ENCODE measurements at places on chromosomes 4 and X.
A peak's percentile ranks its signal among the peaks of the same experiment; 100 is the strongest.

GRCh38 chr4:109803924-109804571, 2.2 kb upstream of the CFI start:
- DNase-seq: no peak

- DNase-seq: no peak
These were observed 172.9 kb downstream of the KCNIP4 start for GRCh38 chr4:21775703-21776102.

DNA sequence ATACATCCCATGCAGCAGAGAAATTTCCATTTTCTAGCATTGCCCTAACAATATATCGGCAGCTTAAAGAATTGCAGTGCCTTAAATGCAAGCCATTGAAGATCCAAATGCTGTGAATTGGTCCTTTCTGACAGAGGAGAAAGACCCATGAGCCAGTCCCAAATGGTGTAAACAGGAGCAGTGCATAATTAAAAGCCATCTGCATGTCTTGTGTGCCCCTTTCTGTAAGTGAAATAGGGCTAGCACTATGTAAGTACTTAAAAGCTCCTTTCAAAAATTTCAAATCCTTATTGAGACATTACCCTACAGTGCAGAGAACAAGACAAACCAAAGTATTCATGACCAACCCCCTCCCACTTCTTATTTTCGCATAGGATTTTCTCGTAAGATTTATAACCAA, 108.7 kb upstream of the LCORL start:
- no peak for DNase-seq

GRCh38 chr4:183154701-183155391, 55.8 kb downstream of the WWC2 start:
- no peak for DNase-seq

DNA sequence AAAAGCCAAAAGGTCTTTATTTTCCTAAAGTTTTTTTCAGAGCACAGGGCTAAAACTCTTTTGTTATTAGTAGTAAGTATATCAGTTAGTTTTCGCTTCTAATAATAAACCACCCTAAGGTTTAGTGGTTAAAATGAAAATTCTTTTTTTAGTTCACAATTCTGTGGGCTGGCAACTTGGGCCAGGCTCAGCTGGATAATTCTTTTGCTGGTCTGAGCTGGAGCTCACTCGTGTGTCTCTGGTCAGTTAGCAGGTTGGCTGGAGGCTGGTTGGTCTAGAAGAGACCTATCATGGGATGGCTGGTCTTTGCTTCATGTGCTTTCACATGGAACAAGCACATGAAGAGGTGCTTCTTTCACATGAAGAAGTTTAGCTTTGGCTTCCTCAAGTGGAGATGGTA, 227.1 kb upstream of the LCORL start:
- DNase-seq: no peak

DNA sequence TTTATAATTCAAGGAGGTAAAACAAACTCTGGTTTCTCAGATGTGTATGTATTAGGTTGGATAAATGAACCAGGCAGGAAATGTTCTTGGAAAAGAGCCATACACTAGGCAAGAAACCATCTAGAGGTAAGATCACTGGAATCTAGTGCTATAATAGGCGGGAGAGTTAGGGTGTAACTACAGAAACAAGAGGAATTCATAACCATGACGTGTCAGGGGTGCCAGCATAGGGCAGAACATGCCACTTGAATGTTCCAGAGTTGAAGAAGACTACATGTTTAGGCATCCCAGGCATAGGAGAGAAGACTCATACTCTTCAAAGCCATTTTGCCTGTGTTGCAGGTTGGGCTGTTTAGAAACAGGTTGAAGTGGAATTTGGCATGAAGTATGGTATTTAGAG, 198.7 kb downstream of the CCNG2 start:
- no peak for DNase-seq

DNA sequence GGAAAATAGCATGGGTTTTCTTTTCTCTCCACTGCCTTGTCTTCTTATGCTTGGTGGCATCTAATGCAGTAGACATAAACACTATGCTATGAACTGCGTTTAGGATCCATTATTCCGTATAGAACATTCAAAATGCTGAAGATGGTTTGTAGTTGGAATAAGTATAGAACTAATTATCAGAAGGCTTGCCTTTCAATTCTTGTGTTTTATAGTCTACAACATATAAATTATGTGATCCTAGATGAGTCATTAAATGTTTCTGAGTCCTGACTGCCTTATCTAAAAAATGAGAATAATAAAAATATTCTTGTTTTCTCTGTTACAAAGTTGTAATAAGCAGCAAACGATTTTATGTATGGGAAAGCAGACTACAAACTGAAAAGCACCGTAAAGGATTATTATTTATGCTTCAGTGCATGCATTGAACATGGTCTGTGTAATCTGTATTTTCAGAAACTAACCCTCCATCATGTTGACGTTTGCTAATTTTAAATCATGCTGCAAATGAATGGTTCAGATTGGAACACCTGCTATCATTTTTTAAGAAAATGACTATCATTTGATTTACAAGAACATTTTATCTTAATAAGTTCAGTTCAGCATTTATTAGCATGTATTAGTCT, 335.9 kb upstream of the AADAT start:
- DNase-seq: no peak

GRCh38 chr4:100422894-100423293, 94.9 kb downstream of the EMCN start:
- DNase-seq: no peak

DNA sequence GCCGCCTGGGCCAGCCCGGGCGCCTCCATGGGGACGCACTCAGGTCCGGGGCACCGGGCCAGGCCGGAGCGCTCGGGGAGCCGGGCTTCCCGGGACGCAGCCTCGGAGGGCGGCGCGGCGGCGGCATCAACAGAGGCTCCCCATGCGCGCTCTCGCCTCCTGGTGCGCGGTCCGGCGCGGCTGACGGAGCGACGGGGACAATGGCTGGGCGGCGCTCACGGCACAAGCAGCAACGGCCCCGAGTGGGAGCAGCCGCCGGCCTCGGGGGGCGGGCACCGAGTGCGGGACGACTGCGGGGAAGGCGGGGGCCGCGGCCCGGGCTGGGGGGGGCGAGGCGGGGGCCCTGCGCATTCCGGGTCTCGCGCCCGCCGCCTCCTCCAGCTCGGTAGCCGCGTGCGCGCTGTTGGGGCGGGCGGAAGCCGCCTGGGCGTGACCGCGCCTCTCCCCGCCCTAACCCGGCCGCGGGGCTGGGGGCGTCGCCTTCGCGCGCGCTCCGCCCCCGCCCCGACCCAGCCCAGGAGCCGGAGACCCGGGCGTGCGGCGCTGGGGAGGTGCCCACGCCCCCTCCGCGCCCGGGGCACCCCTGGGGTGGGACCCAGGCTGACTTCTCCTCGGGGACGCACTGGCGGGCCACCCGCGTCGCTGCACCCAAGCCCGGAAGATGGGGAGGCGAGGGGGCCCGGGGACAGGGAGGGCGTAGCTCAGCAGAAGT, at the start of gene PRKX:
Gene PRKX, minus strand, starts transcription at position 425 of the 712 bp plus-strand sequence. Its CDS starts 396 bp downstream, at position 29.
- DNase-seq: peak; percentile 60

DNA sequence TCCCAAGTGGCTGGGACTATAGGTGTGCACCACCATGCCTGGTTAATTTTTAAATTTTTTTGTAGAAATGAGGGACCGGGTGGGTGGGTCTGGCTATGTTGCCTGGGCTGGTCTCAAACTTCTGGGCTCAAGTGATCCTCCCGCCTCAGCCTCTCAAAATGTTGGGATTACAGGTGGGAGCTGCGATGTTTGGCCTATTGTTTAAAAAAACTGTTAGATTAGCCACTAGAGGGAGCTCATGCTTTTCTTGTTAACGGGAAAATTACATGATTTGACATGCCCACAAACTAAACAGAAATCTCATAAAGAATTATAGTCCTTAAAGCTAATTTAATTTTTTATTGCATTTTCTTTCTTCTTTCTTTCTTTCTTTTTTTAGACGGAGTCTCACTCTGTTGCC, 5.0 kb upstream of the SDAD1 start:
- no peak for DNase-seq

DNA sequence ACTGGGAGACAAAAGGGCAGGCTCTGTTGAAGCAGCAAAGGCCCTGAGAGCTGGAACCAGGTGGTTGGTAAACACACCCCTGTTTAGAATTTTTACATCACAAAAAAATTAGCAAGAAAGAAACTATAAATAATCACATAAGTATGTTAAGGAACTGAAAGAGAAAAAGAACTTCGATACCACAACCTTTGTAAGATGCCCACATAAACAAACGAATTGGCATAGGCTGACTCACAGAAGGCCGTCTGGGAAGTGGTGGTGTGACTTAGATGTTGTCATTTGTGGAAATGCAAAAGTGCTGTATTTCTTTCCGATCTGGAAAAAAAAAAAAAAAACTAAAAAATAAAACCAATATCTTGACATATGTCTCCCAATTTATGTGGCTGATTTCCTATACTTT, 235.1 kb downstream of the USP46 start:
- no peak for DNase-seq

GRCh38 chrX:153807976-153808375, 13.5 kb downstream of the SSR4 start:
- DNase-seq: no peak

- DNase-seq: no peak
These were observed 209.8 kb downstream of the CRLF2 start for GRCh38 chrX:1002611-1003010.

- no peak for DNase-seq
These were observed 443.3 kb upstream of the FAT1 start for GRCh38 chr4:187166886-187167512.

- no peak for DNase-seq
These were observed 204.9 kb downstream of the GBA3 start for GRCh38 chr4:22897520-22898108.

- DNase-seq: no peak
These were observed 133.1 kb downstream of the KDR start for GRCh38 chr4:54992266-54992665.

DNA sequence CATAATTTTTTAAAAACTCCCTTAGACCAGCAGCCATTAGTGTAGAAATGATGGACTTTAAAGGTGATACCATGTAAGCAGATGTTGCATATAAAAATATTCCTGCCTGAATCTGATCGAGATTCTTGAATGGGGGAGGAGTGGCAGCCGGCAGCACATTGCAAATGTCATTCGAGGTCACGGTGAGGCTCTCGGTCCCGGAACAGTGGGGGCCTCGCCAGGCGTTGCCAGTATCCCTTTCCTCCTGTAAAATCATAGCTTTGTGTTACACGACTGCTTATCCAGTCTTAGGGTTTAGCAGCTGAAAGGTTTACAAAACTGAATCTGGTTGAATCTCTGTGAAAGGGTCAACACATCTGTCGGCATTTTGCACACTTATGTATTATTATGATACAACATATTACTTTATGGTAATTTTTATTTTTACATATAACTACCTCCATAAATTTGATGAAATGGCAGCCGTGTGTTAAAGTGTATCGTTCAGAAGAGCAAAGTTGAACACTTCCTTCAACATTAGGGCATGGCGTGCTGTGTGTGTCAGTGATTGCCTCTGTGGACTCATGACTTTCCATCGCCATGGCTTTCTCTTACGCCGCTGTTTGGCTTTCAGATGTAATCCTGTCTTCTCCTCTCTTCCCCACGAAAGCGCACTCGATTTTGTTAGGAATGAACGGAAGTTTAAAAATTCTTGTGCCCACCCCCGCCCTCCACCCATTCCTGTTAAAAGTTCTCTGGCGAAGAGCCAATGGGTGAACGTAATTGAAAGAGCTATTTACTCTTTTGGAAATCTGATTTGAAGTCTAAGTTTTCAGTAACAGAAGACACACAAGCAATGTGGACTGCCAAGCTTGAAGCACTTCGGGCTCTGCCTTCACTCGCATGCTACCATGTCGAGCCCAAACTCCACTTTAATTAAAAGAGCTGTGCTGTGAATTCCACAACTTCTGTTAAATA, 114.8 kb downstream of the STOX2 start:
- no peak for DNase-seq

- DNase-seq: no peak
These were observed 5.5 kb upstream of the TRIM2 start for GRCh38 chr4:153198719-153199118.

- DNase-seq: no peak
These were observed 535.2 kb upstream of the FAT1 start for GRCh38 chr4:187258651-187259401.

DNA sequence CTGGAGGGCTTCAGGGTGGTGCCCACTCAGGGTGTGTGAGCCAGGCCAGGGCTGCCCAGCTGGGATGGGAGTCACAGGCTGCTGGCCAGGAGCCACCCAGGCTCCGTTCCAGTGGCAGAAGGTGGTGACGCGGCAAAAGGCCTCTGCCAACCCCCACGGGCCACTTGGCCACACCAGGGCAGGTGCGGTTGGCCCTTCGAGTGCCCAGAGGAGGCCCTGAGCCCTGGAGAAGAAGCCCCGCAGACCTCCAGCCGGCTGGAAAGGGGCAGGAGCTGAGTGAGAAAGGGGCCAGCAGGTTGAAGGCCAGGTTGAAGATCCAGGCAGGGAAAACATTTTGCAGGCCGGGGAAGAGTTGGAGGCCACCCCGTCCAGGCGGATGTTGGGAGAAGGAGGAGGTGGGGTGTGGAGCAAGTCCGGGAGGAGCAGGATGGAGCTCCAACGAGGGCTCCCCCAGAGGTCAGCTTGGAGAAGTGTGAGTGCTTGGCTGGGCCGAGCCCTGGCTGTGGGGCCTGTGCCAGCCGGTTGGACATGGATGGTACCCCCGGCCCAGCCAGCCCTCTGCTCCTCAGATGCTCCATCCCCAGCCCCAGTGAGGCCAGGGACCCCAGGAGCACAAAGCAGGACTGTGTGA, 2.8 kb upstream of the CPLX1 start:
- DNase-seq: no peak

GRCh38 chr4:172410363-172410762, 597.2 kb downstream of the GALNTL6 start:
- no peak for DNase-seq

- DNase-seq: no peak
These were observed 59.2 kb upstream of the PARM1 start for GRCh38 chr4:74873545-74874301.

- no peak for DNase-seq
These were observed 23.5 kb upstream of the PDE6B start for GRCh38 chr4:601612-602558.

DNA sequence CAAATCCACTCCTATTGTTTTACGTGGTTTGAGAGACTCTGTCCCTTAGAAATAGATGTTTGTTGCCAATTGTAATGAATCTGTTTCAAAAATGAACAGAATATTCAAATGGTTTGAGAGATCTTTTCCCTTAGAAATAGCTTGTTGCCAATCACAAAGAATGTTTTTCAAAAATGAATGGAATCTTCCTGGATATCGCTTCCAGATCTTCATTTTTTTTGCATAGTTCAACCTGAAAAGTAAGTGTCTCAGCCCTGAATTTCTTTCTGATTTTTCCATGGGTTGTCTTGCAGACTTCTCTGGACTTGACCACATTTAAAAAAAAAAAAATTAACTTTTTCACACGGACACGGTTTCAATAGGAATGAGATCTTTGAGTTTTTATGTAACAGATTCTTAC, 22.7 kb downstream of the SHOX start:
- DNase-seq: no peak

GRCh38 chr4:6198768-6199421, 1.5 kb downstream of the JAKMIP1 start:
- DNase-seq: no peak

- DNase-seq: no peak
These were observed 70.0 kb downstream of the NPNT start for GRCh38 chr4:105965183-105965800.

- DNase-seq: no peak
These were observed 86.0 kb downstream of the HTT start for GRCh38 chr4:3160438-3160837.

- DNase-seq: no peak
These were observed 5.3 kb downstream of the IDS start for GRCh38 chrX:149499766-149500165.
